ENCODE measurements at places on chromosomes 12 and 14.

GRCh38 chr12:130687796-130688778 is 28.0 kb downstream of the RIMBP2 start:
- no peak for DNase-seq

DNA sequence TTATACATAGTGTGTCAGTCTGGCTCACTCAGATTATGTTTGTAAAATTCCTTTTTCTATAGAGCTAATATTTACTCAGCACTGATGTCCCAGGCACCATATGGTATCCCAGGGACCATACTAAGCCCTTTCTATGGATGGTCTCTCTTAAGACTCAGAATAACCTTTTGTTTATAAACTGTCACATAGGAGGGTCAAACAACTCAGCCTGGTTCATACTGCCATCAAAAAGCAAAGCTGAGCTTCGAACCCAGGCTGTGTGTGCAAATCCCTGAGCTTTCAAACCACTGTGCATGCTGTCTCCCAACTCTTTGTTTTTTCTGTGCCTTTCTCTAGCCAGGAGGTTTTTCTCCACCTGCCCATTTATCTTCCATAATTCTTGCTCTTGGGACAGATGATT is 135.6 kb upstream of the ARHGAP5 start:
- DNase-seq, result no peak

DNA sequence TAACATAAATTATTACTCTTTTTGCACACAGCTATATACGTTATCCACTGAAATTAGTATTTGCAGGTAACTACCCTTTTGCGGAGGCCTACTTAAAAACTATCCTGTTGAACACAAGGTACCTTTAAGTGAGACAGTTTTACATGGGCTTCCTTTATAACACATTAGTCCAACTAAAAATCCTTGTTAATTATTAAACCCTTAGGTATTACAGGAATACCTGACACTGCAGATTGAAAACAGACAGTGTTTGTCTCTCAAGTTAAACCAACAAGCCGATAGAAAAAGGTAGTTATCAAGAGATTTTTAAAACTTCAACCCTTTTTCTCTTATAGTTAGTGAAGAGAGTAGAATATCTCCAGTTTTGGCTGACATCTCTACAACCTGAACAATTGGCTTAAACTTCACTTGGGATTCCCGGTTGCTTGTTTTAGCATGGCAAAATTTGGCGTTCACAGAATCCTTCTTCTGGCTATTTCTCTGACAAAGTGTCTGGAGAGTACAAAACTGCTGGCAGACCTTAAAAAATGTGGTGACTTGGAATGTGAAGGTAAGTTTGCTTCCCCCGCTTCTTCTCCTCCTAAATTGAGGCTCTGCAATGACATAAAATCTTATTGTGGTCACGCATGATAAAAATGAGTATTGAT is at the start of gene MIA2:
TSS of gene MIA2 (plus strand) at position 236 of the 647 bp plus-strand sequence. CDS start at position 436, 200 bp downstream.
- no peak for DNase-seq

DNA sequence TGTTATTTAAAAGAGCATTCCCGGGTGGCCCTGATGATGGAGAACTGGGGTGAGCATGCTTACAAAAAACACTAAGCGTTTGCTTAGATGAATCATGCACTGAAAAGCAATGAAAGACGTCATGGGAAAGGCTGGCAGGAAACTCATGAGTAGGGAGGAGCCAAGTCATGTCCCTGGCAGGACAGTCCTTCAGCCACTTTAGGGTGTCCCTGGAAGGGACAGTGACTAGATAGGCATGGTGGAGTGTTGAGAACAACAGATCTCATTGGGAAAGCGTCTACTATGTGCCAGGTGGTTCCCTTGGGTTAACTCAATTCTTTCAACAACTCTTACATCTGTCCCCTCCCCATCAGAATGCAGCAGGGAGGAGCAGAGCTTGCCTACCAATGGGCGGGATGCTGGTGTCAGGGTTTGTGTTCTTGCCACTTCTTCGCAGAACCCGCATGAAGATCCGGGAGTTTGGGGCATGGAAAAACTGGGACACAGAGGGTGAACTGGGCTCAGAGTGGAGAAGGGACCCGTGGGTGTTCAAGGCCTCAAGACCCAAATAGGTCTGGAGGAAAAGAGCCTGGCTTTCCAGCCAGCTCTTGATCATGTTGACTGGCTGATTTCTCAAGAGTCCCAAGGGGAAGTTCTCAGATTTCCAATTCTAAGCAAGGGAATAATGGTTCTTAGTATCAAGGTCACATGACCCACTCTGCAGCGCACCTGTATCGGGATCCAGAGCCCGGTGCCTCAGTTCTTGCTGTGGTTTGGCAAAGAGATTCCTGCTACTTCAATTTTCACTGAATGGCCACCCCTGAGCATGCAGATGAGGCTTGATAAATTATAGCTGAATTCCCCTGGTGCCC is 653.9 kb upstream of the TBX3 start:
- DNase-seq, result no peak

Measured in activated CD4-positive, CD25-positive, alpha-beta regulatory T cell (primary cell).